COLO829 (cell line): ENCODE measurements at places on chromosomes 7 and 10.

- DNase-seq = no peak
Observed at GRCh38 chr10:99979066-99979685, 30.6 kb downstream of the DNMBP start.

- DNase-seq = no peak
Observed at GRCh38 chr7:36862771-36863261, 138.5 kb upstream of the AOAH start.

- DNase-seq = no peak
Observed at GRCh38 chr7:96136600-96137239, 185.2 kb downstream of the SLC25A13 start.

DNA sequence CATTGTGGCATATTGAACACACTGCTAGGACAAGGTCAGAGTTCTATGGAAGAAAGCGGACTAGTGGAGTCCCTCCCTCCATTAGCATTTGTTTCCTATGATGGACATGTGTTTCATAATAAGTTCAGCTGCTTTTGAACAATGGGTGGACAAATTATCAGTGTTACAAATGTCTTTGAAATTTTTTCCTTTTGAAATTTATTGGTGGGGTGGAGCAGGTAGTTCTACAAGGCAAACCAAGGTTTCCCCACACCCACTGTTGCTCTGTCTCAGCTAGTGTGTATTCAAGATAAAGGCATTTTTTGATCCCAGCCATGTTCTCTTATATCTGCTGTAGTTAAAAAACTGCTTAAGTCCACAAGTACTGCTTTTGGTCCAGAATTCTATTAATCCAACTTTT, 79.9 kb downstream of the MALSU1 start:
- no peak for DNase-seq

- DNase-seq = no peak
Observed at GRCh38 chr10:46018453-46019176, 11.8 kb downstream of the NCOA4 start.

DNA sequence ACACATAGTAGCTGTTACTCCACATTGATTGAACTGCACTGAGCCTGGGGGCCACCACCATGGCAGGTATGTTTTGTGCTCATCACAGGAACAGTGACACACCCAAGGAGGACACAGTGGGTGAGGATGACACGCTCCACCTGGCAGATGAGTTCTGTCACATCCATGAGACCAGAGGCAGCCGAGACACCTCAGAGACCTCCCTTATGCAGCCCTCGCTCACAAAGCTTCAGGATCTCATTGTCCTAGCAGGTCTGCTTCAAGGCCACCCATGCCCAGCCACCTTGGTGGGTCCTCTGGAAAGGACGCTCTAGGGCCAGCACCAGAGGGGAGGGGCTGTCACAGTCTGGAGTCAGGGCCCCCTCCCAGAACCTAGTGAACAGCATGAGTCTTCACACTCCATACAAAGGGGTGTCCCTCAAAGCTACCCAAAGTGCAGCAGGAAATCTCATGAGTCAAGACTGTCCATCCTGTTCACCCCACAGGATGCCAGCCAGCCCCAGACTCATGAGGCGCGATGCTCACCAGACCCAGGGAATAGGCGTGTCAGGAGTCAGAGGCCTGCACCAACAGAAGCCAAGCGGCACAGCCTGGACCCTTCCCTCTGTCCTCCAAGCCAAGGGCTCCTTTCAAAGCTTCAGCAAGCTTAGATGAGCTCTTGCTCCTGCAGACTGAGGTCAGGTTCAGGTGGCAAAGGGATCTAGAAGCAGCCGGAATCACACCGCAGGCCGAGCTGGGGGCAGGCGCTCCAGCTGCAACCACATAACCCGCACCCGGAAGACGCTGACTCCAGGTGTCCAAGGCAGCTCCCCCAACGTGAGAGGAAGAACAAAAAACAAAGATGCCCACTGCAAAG, 9.6 kb downstream of the FAM53B start:
- DNase-seq = no peak

GRCh38 chr10:63922468-63923284, 401.5 kb downstream of the REEP3 start:
- no peak for DNase-seq

GRCh38 chr7:33814400-33814799, 90.9 kb upstream of the BMPER start:
- DNase-seq = no peak

GRCh38 chr7:3968234-3968633, 667.2 kb downstream of the SDK1 start:
- no peak for DNase-seq

DNA sequence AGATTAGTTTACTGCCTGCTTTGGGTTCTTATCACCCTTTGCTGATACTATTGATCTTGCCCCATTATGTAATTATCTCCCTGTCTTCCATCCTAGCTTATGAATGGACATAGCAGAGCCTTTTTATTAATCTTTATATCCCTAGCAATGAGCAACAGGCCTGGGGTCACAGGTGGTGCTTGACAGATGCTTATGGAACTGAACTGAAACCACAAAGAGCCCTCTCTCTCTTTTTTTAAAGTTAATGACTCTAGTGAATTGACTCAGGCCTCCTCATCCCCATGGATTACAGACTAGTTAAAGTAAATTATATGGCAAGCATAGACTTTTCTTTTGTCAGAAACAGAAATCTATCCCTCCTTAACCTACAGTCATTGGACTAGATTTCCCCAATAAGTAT, 265.2 kb downstream of the PHTF2 start:
- no peak for DNase-seq

DNA sequence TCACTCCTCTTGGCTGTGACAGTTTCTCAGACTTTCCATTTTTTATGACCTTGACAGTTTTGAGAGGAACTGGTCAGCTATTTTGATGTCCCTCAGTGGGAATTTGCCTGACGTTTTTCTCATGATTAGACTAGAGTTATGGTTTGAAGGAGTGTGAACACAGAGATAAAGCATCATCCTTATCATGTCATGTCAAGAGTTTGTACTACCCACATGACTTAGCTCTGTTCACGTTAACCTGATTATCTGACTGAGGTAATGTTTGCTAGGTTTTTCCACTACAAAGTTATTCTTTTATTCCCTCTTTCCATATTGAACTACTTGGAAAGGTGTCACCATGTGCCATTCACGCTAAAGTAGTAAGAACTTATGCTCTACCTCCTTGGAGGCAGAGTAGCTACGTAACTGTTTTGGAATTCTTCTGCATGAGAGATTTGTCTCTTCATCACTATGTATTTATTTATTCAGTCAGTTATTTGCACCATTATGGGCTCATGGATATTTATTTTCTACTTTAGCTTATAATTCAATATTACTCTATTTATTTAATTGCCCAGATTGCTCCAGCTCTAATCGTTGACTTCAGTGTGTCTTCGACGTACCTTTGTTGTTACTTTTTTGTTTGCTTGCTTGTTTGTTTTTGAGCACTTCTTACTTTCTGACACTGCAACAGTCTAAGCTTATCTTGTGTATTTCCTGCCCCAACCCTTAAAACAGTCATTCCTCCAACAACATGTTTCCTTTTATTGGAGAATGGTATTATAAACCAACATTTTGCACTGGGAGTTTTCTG, 50.4 kb downstream of the CPED1 start:
- DNase-seq = no peak

GRCh38 chr7:50706469-50706937, 76.2 kb downstream of the GRB10 start:
- DNase-seq = no peak

GRCh38 chr7:128872394-128872824, 9.8 kb downstream of the ATP6V1F start:
- no peak for DNase-seq

DNA sequence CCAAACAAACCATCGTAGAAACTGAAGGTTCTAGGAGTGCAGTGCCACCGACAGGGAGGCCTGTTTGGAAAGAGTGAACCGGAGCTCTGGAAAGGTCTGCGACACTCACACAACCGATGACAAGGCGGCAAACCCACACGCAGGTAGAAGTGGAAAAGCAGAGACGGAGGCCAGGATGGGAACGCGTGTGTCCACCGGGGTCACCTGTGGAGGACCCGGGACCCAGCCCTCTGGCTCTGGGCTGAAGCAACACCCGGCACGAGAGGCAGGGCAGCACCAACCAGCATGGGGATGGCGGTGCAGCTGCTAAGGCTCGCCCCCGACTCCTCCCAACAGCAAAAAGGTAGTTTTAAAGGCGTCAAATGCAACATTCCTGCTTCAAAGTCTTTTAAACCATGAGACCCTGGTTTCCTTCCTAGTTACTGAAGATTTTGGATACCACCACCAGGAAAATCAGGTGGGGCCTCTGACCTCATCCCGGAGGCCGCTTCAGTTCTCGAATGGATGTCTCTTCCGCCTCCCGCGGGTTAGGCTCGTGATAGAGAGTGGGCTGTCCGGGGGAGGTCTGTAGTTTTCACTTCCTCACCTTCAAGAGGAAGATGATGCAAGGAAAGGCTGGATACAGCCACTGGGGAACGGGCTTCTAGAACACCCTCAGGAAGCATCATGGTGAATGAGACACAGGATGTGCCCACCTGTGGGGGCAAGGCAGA, 115.5 kb downstream of the SMURF1 start:
- DNase-seq = no peak

DNA sequence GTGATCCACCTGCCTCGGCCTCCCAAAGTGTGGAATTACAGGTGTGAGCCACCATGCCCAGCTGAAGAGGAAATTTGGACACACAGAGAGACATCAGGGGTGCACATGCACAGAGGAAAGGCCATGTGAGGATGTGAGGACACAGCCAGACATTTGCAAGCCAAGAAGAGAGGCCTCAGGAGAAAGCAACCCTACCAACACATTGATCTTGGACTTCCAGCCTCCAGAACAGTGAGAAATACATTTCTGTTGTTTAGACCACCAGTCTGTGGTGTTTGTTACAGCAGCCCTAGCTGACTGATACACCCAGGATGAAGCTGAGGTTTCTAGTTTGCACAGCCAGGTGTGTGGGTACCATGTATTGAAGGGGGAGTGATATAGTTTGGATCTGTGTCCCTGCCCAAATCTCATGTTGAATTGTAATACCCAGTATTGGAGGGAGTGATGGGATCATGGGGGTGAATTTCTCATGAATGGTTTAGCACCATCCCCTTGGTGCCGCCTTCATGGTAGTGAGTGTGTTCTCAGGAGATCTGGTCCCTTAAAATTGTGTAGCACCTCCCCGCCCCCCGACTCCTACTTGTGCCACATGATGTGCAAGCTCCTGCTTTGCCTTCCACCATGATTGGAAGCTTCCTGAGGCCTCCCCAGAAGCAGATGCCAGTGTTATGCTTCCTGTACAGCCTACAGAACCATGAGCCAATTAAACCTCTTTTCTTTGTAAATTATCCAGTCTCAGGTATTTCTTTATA, 64.7 kb upstream of the DUSP5 start:
- no peak for DNase-seq

DNA sequence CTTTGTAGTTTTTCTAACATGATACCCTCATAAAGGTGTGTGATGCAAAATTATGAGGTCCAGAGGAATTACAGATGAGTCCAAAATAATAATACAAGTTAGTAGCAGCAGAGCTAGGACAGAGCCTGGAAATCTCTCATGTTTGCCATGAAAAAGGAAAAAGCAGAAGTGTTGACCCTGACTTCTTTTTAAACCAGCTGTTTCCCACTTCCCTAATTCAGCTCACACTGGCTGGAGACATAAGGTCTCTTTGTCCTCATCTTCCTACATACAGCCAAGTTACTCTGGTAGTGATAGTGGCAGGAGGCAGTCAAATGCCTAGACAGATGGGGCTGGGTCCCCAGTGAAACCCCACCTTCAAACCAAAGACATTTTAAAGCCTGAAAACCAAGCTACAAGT, 269.2 kb downstream of the C7orf25 start:
- DNase-seq = no peak

DNA sequence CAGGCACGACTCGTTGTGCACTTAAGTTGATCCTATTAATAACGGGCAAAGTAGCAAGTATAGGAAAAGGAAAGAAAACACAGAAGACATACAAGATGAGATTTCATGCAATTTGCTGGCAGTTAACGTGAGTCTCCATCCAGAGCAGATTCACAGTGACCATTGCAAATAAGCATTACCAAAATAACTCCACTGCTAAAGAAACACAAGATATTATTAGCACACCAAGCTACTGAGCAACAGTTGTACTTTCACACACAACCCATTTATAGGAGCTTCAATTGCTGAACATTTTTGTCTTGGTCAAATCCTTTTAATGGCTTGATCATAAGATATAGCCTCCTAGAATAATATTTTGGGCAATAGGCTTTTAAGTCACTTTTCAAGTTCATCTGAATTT, 187.7 kb upstream of the HGF start:
- no peak for DNase-seq

- DNase-seq = peak; percentile 48
Observed at GRCh38 chr7:121832347-121832746, 40.6 kb upstream of the PTPRZ1 start.

GRCh38 chr10:63388421-63389031, 77.3 kb downstream of the JMJD1C start:
- no peak for DNase-seq

DNA sequence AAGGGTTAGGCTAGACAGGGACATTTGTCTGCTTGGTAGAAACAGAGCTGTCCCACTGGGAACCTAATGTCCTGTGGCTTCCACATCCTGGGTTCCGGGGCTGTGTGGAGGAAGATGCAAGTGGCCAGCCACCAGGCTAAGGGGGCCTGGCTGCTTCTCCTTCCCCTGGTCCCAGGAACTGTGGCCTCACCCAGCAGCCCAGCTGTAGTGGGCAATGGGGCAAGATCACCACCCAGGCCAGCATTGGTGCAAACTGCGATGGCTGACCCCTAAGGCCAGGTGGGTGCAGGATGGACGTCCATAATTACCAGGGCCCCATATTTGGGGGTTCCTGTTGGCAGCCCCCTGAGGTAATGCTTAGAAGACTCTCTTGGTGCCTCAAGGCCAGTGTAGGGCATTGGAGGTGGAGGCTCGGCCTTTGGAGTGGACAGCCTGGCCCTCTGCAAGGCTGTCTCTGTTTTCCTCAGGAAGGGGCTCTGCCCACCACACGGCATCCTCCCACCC, 226.7 kb downstream of the TCF7L2 start:
- no peak for DNase-seq

DNA sequence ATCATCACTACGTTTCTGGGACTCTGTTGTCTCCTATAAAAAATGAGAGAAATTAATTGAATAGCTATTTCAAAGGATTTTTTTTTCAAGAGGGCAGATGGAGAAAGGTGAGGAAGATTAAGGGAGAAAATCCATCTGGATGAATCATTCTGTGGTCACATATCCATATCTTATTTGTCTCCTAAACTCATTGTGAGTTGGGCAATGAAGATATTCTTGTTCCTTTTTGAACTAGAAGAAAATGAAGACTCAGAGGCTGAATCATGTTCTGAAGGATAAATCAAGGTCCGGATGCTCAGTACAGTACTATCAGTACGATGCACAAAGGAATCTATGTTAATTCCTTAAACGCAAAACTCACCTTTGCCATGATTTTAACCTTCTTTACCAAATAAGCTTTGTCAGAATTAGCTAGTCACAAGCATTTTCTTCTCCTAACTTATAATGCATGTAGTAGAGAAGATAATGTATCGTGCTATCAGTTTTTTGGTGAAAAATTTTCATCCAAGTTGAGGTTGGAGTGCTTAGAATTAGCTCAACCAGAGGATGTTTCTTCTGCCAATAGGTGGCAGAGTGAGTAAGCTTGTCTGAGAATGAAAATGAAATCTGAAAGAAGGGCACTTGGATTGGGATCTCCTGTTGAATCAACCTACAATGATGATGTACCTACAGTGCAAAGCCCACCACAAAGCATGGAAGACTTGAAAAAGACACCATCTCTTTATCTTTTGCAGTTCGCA, 446.9 kb downstream of the KIF20B start:
- peak; percentile 2 for DNase-seq

GRCh38 chr10:125389648-125390047, 229.3 kb upstream of the CTBP2 start:
- no peak for DNase-seq

- DNase-seq = no peak
Observed at GRCh38 chr10:129808092-129808983, 155.7 kb downstream of the EBF3 start.
